ENCODE measurements at places on chromosomes 13 and 19.

DNA sequence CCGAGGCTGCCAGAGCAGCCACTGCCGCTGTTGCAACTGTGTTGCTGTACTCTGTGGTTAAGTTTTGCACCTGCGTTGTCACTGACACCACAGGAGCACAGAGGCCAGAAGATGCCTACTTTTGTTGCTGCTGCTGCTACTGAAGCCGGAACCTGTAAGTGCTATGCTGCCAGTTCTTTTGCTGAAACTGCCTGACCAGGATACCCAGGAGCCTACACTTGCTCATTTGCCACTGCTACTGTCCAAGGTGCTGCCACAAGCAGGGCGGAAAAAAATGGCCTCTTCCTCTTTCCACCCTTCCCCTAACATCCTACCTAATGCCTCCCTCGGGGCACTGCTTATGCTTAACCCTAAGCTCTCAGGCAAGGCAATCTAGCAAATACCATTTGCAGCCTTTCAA is 29.0 kb upstream of the NBEA start:
- DNase-seq, result no peak

DNA sequence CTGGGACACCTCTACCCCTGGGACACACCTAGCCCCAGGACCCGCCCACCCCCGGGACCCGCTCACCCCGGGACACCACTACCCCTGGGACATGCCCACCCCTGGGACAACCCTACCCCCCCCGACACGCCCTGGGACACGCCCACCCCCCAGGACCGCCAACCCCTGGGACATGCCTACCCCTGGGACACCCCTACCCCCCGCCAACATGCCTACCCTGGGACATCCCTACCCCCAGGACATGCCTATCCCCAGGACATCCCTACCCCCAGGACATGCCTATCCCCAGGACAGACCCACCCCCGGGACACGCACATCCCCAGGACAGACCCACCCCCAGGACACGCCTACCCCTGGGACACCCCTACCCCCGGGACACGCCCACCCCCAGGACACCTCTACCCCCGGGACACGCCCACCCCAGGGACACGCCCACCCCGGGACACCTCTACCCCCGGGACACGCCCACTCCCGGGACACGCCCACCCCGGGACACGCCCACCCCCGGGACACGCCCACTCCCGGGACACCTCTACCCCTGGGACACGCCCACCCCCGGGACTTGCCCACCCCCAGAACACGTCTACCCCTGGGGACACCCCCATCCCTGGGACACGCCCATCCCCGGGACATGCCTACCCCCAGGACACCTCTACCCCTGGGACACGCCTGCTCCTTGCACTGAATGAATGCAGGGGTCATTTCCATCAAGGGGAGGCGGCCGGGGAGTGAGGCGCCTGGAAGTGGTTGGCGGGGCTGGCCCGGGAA is 32.3 kb downstream of the ADPRHL1 start:
- DNase-seq, result no peak

- no peak for DNase-seq
Observed at GRCh38 chr13:39571502-39572092, 31.4 kb downstream of the LHFPL6 start.

DNA sequence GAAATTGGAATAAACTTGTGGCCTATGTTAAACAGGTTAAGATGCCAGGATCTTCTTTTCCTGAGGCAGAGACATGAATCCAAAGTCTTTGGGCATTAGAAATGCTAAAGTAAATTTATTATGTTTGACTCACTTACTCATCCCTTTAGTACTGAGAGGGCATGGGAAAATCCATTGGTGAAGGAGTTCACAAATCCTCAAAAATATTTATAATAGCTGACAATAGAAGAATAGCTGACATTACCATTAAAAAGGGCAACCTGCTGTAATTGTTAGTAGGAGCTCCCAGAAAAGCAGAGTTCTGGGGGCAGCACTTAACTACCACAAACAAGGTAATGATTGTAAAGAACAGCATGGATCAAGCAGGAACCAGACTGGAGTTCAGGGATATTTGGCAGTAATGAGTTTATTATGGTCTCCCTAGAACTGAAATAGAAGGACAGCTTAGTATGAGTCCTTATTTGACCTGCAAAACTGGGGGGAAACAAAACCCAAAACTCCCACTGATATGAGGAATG is 285.8 kb upstream of the KLHL1 start:
- no peak for DNase-seq

DNA sequence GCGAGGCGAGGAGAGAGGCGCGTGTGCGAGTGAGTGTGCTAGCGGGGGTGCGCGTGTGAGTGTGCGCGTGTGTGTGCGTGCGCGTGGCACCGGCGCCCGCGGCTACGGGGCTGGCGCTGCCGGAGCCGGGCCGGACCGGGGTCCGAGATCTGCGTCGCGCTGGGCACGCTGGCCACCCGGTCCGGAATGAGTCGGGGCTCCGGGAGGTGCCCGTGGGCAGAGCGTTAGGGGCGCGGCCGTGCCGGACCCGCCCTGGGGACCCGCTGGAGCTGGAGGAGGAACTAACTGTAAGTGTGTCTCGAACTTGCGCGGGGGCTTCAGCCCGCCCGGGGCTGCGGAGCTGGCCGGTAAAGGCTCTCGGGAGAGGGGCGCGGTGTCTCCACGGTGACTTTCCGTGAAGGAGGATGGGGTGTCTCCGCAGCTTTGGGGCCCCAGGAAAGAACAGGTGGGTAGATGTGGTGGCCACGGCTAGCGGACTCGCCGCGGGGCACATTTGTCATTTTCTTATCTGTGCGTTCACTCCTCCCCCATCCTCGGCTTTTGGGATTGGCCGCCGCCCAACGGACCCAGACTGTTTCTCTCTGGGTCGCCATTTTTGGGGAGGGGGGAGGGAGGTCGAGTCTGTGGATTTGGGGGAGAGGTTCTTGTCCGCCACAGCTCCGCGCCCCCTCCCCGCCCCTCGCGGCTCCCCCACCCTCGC is 10.1 kb upstream of the SOX1 start:
- DNase-seq, result no peak

DNA sequence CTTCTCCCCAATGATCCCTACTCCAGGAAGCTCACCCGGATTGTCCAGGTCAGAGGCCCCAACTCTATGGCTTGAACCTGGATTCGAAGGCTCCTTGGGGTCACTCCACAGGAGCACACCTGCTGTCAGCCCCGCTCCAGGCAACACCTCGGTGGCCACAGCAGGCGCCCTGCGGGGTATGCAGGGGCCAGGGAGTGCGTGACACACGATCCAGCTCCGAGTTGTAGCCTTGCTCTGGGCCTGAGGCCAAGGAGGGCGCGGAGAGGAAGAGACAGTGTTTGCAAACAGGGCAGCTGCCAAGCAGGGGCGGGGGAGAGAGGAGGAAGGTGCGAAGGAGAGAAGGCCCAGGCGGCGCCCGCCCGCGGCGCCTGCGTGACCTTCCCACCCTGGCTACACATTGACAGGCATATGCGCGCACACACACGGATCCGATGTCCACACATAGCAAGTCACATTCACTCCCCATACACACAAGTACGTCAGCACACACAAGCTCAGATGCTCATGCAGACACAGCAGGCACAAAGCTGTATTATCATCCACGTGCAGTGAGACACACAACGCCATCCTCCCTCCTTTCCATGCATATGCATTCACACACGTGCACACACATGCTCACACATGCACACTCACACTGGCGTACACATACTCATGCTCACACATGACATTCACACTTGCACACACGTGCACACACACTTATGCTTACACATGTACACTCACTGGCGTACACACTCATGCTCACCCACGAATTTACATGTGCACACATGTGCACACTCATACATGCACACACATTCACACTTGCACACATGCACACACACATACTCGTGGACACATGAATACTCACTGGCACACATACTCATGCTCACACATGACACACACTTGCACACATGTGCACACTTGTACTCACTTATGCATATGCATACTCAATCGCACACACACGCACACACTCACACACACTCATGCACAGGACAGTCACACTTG is 10.4 kb downstream of the SBK2 start:
- no peak for DNase-seq

- no peak for DNase-seq
Observed at GRCh38 chr13:24261566-24261965, 47.8 kb upstream of the C1QTNF9 start.

- DNase-seq, result no peak
Observed at GRCh38 chr13:77508959-77509620, 26.4 kb upstream of the SCEL start.

- no peak for DNase-seq
Observed at GRCh38 chr19:42081584-42082203, 5.7 kb downstream of the ZNF574 start.

DNA sequence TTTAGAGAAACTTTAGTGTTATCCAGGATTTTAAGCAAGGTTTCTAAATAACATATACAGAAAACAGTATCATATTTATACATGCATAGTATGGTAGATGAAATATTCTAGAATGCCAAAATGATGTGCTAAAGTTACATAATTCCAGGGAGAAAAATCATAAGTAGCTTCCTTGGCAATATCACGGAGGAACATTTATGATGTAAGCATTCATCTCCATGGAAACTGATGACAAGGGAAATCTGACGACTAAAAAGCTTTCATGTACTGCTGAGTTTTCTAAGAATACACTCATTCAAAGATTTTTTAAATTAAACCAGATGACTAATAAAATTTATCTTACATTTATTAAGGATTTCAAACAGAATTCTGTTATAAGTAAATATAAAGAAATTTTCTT is 4.7 kb downstream of the TEX30 start:
- DNase-seq, result no peak

All from stimulated activated CD4-positive, alpha-beta T cell treated with anti-CD3 and anti-CD28 coated beads, TNF-alpha, amount 100 ng/mL, for 1 hour (primary cell).